ENCODE measurements at places on chromosomes 2 and 18. TPM values are rescaled to one million over a fixed set of nuclear protein-coding genes. Genes with fewer than 3 reads are reported as not detected.

Gene CTAGE1
- 0.28 TPM for total RNA-seq

Gene PSMA8
- under 0.01 TPM for total RNA-seq

Gene GPBAR1
- 0.19 TPM for total RNA-seq

Gene ANKRD30B
- total RNA-seq, result 0.96 TPM

Gene ANKRD29
- 3.9 TPM for total RNA-seq

Gene TTLL4
- total RNA-seq, result 8.1 TPM

Gene TFCP2L1
- 0.19 TPM for total RNA-seq

Gene SRD5A2
- total RNA-seq, result not detected

Gene RAB17
- total RNA-seq, result 0.19 TPM

Gene SLC19A3
- 0.19 TPM for total RNA-seq

Gene IL36RN
- total RNA-seq, result under 0.01 TPM

Gene ALPG
- not detected for total RNA-seq

Gene TUBA4A
- total RNA-seq, result 38.0 TPM

Gene NXPH2
- 0.28 TPM for total RNA-seq

Gene DSG1
- total RNA-seq, result not detected

All from regular cardiac myocyte (primary cell).